CD8-positive, alpha-beta memory T cell (primary cell): ENCODE measurements at places on chromosomes 12 and 14. TPM values are rescaled to one million over a fixed set of nuclear protein-coding genes. Genes with fewer than 3 reads are reported as not detected.

GRCh38 chr12:131455218-131455506 lies 255.7 kb upstream of the SFSWAP start:
- no peak for DNase-seq

DNA sequence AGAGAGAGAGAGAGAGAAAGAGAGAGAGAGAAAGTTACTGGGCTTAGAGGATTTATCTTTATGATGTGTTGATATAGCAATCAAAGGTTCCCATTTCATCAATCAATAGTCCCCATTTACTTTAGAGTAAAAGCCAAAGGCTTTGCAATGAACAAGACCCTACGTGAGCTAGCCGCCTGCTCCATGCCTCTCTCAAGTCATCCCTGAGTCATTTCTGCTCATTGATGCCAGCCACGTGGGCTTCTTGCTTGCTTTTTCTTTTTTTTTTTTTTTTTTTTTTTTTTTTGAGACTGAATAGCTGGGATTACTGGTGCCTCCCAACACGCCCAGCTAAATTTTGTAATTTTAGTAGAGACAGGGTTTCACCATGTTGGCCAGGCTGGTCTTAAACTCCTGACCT lies 70.9 kb downstream of the GPR135 start:
- no peak for DNase-seq

DNA sequence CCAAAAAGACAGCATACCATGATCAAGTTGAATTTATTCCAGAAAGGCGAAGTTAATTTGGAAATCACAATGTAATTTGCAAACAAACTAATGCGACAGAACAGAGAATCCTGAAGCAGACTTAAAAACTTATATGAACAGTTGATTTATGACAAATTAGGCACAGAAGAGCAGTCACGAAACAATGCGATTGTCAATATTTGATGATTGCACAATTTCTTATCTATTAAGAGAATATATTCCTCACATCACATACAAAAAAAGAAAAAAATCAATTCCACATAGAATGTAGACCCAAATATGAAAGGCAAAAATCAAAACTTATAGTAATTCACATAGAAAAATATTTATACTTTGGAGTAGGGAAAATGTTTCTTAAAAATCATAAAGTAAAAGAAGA lies 28.9 kb downstream of the COX16 start:
- DNase-seq = no peak

- DNase-seq = no peak
Observed at GRCh38 chr14:104638927-104639450, 34.4 kb upstream of the TMEM179 start.

TEX22 gene
- total RNA-seq = 2.9 TPM

GRCh38 chr12:130334399-130334798 lies 3.3 kb upstream of the PIWIL1 start:
- no peak for DNase-seq

DNA sequence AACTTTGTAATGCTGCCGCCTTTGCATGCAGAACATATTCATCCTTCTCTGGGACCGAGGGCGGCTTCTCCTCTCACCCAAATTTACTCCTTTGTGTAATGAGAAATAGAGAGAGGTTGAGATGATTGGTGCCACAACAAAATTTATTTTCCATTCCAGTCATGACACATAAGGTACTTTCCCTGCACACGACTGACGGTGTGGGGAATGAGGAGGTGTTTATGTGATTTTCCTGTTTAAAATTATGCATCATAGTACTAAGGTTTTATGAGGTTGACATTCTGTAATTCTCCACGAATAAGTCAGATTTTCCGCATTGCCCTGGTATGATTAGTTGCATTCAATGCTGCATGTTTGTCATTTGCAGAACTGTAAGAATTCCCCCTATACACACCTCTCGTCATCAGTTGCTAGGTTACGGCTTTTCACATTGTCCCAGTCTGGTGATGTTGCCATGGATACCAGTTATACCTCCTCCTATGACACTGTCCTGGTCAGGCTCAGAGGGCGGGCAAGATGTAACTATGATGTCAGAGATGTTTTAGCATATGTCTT lies 23.1 kb downstream of the BICDL1 start:
- DNase-seq = peak; percentile 66

SOS2 gene
- 20.2 TPM for total RNA-seq

DNA sequence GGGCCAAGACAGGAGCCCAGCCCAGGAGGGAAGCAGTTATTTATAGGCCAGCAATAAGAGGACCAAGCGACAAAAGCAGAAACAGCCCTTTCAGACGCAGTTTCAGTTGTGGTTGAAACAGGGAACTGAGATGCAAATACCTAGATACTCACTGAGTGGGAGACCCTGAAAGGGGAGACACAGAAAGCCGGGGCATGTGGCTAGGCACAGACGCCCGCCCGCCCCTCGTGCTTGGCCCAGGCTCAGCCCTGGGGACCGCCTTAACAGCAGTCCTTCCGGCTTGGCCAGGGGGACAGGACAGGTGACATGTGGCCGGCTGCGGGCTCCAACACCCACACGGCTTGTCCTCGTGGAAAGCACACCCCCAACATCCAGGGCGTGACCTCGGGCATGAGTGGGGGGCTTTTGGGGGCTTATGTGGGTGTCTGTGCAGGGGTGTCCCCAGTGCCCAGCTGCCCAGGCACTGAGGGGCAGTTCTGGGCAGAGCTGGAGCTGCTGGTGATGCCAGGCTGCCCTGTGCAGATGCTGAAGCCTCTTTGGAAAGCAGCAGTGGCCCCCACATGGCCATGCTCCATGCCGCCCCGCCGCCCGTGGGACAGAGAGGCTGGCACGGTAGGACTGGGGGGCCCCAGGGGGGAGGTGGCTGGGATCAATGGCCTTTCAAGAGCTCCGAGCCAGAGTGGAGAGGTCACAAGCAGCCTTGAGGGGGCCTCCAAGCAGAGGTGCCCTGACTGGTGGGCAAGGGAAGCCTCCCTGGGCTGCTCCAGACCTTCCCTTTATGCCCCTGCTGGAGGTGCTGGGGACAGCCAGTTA lies 2.1 kb downstream of the PLD4 start:
- DNase-seq = no peak

- no peak for DNase-seq
Observed at GRCh38 chr14:65940056-65940735, 527.7 kb downstream of the FUT8 start.

- no peak for DNase-seq
Observed at GRCh38 chr12:42447371-42447786, 121.4 kb downstream of the PPHLN1 start.

MYH6 gene
- not detected for total RNA-seq

DNA sequence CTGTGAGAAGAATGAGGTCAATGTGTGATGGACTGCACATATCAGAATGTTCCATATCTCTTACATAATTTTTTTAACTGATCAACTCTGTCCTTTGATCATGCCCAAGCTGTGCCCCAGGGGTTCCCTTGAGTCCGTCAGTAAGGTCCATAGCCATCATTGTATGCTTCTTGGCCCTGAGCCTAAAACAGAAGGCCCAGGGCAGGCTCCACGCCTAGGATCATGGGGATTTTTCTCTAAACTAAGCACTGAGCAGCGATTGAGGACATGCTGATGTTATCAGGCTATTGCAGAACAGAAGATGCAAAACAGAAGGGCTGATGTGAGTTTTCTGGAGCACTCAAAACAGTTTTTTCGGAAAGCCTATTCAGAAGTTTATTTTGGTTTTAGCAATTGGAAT lies 20.9 kb downstream of the RNASE9 start:
- no peak for DNase-seq

OSBPL8 gene
- 90.7 TPM for total RNA-seq

EPYC gene
- total RNA-seq = not detected

- no peak for DNase-seq
Observed at GRCh38 chr12:120238217-120238616, 27.3 kb downstream of the PXN start.

ZDHHC22 gene
- total RNA-seq = not detected

DNA sequence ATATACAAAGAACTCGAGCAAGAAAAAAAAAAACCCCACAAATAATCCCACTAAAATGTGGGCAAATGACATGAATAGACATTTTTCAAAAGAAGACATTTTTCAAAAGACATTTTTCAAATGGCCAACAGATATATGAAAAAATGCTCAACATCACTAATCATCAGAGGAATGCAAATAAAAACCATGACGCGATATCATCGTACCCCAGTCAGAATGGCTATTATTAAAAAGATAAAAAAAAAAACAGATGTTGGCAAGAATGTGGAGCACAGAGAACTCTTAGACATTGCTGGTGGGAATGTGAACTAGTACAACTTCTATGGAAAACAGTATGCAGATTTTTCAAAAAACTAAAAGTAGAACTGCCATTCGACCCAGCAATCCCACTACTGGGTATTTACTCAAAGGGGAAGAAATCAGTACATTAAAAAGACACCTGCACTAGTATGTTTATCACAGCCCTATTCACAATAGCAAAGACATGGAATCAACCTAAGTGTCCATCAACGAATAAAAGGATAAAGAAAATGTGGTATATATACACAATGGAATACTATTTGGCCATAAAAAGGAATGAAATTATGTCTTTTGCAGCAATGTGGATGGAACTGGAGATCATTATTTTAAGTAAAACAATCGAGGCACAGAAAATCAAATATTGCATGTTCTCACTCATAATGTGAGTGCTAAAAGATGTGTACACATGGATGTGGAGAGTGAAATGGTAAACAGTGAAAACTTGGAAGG lies 16.3 kb downstream of the ZBTB39 start:
- DNase-seq = no peak

PTPRR gene
- not detected for total RNA-seq

GRCh38 chr14:75295491-75296345 lies 17.1 kb downstream of the FOS start:
- peak; percentile 75 for DNase-seq

PTPRQ gene
- not detected for total RNA-seq

GRCh38 chr12:10027721-10028120 lies 2.8 kb upstream of the CLEC9A start:
- DNase-seq = no peak
